ENCODE measurements at places on chromosomes 2 and 18.

DNA sequence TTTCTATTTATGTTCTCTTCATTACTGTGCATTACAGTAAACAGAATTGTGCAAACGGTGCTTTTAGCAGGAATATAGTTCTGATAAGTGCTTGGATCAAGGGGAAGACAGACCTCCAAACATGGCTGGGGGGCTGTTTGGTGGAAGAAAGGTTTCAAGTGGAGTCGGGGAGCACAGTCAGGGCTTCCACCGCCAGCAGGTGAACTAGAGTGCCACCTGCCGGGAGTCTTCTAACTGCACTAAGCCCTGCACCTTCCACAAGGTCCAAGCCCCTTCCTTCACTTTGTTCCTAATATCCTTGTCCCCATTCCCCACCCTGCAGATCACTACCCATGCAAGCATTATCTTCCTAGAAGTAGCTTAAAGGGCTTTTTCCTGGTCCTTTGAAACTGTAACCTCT is 11.1 kb downstream of the ONECUT2 start:
- DNase-seq = no peak

DNA sequence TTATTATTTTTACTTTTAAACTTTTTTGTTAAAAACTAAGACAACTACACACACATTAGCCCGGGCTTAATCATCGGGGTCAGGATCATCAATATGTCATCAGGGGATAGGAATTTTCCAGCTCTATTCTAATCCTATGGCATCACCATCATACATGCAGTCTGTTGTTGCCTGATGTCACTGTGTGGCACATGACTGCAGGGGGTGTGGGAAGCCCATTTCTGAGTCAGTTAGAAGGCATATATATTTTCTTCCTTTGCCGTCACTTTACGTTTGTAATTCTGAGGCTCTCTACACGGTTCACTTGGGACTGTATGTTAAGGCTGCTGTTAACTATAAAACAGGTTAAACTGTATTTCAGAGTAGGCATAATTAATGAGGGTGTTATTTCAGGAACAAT is 144.4 kb upstream of the ITGA6 start:
- DNase-seq = no peak

DNA sequence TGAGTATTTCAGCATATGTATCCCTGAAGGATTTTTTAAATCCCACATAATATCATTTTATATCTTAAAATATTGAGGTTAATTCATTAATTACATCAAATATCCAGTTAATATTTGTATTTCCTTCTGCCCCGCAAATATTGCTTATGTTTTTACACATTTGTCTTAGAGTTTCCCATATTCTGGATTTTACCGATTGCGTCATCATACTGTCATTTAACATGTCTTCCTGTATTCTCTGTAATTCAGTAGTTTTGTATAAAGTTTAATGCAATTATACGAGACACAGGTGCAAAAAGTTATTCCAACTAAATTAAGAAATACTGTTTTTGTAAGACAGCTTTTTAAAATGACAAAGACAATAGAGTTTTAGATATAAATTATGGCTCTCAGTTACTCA is 33.5 kb upstream of the UBXN4 start:
- no peak for DNase-seq

DNA sequence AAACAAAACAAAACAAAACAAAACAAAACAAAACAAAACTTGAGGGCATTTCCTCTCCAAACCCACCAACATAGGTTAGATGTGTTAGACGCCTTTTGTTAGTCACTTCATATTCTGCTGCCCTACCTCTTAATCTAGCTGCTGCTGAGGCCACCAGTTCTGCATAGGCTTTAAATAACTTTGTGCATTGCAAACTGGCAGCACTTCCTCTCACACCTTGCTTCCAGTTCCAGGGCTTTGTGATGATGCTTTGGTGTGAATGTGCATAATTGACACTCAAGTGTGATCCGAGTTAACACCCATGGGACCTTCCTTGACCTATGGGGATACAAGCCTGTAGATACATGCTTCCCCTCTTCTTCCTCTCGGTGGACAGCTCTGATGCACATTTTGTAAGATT is 2.3 kb upstream of the SERPINB11 start:
- DNase-seq = no peak

GRCh38 chr2:181780657-181781056 is 100.3 kb upstream of the NEUROD1 start:
- DNase-seq = no peak

GRCh38 chr2:8076448-8077342 is 605.2 kb upstream of the ID2 start:
- DNase-seq = peak; percentile 6

- peak; percentile 29 for DNase-seq
These were observed 59.3 kb downstream of the EMILIN2 start for GRCh38 chr18:2905854-2906703.

GRCh38 chr18:47247416-47248114 is 3.9 kb downstream of the SKOR2 start:
- no peak for DNase-seq

GRCh38 chr2:239255628-239256349 is 145.0 kb downstream of the HDAC4 start:
- DNase-seq = no peak

GRCh38 chr2:233928594-233929351 is 11.6 kb downstream of the TRPM8 start:
- DNase-seq = no peak

- no peak for DNase-seq
These were observed 93.9 kb downstream of the VWC2L start for GRCh38 chr2:214504599-214505376.

GRCh38 chr2:61005736-61006135 is 11.8 kb upstream of the PEX13 start:
- no peak for DNase-seq

GRCh38 chr18:50695431-50696176 is 124.2 kb downstream of the MRO start:
- DNase-seq = no peak

DNA sequence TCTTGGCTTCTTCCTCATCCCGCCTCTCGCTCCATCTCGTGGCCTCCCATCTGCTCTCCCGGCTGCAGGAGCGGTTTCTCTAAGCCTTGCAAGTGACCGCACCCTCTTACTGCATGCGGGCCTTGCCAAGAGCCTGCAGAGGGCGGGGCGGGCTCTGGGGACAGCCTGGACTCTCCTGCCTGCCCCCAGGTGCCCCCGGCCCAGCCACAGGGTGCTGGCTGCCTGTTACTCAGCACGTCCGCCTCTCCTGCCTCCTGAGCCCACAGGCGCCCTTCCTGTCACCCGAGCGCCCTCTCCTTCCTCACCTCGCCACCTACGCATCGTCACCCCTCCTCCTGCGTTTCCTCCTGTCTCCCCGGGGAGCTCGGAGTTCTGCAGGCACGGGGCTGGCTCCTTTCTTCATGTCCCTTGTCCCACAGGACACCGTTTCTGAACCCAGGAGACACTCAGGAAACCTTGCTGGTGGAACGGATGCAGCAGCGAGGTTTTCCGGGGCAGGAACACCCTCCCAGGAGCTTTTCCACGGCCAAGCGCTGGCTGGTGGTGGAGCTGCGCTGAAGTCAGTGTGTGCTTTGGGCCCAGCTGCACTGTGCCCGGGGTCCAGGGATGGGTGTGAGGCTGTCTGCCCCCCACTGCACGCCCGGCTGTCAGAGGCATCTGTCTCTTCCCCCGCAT is 28.5 kb downstream of the HPCAL1 start:
- DNase-seq = peak; percentile 78

DNA sequence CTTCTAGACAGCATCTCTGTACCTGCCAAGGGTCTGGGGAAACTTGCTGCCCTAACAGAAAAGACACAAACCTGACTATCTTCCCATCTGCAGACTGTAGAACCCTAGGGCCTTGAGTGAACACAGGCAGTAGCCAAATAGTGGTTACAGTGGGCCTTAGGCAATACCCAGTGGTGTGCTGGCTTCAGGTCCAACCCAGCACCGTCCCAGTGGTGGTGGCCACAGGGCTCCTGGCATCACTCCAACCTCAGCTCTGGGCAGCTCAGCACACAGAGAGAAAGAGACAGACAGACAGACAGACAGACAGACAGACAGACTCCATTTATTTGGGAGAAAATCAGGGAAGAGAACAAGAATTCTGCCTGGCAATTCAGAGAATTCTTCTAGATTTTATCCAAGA is 29.3 kb upstream of the UPP2 start:
- no peak for DNase-seq

GRCh38 chr2:180063494-180064092 is 56.5 kb upstream of the CWC22 start:
- DNase-seq = no peak

DNA sequence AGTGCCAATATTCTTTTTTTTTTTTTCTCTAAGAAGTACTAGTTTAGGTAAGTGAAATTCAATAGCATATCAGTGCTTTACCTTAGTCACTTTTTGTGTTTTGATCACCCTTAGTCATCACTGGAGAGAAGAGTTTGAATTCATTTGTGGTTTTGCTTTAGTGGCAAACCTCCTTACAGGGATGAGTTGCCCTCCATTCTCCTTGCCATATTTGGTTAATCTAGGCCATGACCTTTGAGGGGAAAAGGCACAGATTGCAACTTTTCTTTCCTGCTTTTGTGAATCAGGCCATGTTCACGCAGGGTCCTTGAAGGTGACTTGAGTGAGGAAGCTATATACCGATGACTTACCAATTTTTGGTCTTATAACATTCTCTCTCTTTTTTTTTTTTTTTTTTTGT is 34.4 kb downstream of the PLEKHA3 start:
- peak; percentile 17 for DNase-seq

GRCh38 chr2:240136013-240136670 is at the start of gene COPS9:
COPS9 (minus strand) TSS chr2:240136305; CDS start chr2:240136284, 21 bp downstream.
- peak; percentile 83 for DNase-seq

- peak; percentile 5 for DNase-seq
These were observed 99.3 kb downstream of the SPATS2L start for GRCh38 chr2:200405599-200406298.

- peak; percentile 71 for DNase-seq
These were observed 69.2 kb downstream of the TRIP12 start for GRCh38 chr2:229852565-229852964.

DNA sequence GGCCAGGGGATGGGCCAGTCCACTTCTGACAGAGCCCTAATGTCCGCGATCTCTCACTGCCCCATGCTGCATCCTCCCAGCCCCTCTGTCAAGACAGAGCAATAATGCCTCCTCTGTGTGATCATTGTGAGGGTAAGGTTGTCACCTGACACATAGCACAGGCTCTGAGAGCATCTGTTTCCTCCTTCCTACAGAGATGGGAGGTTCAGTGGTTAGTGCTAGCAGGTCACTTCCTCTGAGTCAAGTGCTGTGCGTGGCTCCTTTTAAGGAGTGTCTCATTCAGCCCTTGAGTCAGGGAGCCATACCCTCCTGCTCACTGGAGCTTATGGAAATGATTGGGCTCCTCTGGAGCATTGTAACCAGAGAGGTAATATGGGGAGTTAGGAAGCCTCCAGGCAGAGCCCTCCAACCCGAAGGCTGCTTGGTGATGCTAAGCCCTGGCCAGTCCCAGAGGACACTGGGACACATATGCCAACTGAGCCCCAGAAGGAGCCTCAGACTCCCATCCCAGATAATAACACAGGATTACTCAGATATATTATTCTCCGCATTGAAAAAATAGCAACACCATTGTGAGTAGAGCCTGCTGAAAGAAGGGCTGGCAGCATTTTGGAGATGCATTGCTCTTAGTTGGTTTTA is 189.0 kb downstream of the GALNT1 start:
- no peak for DNase-seq

DNA sequence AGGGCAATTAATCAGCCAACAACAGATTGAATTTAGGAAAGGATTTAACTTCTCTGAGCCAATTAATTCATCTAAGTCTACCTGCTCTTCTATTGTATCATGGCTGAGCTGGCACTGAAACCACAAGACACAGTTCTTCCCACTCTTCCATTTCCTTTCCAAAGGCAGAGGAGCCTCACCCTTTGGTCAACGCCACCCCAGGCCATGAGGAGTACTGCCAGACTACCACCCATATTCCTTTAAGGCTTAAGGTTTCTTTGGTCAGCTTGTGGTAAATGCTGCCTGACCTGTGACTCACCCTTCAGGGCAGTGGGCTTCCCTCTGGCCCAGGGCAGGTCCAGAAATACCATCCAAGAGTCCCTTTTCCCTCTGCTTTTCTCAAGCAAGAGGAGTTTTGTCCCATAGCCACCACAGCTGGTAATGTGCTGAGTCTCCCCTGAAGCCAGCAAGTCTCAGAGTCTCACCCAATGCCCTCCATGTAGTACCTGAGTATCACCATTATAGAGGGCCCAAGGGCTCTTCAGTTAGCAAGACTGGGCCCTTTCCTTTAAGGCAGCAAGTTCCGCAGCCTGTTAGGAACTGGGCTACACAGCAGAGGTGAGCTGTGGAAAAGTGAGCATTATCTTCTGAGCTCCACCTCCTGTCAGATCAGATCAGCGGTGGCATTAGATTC is 900.5 kb upstream of the CRIM1 start:
- no peak for DNase-seq

- DNase-seq = no peak
These were observed 308.4 kb upstream of the GCFC2 start for GRCh38 chr2:76019128-76019527.

DNA sequence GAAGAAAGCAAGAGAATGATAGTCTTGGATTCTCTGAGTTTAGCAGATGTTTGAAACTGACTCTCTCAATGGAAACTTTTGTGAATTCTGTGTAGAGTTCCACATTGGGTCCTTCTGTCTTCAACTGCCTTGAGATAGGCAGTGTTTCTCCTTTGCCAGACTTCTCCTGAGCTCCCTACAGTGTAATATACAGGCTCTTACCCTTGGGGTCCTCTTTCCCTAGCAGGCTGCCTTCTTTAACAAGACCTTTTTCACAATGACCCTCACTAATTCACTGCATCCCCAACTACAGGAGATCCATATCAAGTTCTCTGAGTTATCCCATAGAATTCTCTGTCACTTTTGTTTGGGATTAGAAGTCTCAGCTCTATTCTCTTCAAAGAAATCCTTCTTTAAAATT is 513.0 kb downstream of the XIRP2 start:
- no peak for DNase-seq

DNA sequence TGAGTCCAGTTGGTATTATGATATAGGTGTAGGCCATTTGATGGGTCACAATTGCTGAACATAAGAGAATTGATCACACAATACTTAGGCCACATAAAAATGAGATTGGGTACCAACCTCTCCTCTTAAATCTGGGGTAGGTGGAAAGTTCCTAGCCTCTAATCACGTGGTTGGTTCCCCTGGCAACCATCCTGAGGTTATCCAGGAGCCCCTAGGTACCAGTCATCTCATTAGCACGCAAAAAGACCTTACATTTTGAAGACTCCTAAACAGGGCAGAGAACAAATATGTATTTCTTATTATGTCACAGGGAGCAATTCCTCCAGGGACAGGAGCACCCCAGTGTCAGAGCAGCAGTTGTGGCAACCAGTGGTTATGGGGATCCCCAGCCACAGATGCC is 12.7 kb upstream of the SELENOI start:
- DNase-seq = no peak

- peak; percentile 50 for DNase-seq
These were observed 8.1 kb upstream of the CCL20 start for GRCh38 chr2:227805578-227805977.

All from CD4-positive, alpha-beta T cell treated with Interleukin-6 at 100 ng/mL for 8 hours (primary cell).